AG04450 (cell line): ENCODE measurements at places on chromosomes 4 and X.
A peak's percentile ranks its signal among the peaks of the same experiment; 100 is the strongest.

- no peak for DNase-seq
These were observed 675.2 kb upstream of the INTU start for GRCh38 chr4:126957556-126957955.

- no peak for DNase-seq
These were observed at the start of gene PCDH19 for GRCh38 chrX:100409610-100410590. PCDH19 (minus strand) TSS chrX:100410273; CDS start chrX:100408597, 1,676 bp downstream.

GRCh38 chr4:156190615-156191014 is 236.9 kb upstream of the CTSO start:
- DNase-seq: peak; percentile 44

- no peak for DNase-seq
These were observed 131.1 kb upstream of the STIM2 start for GRCh38 chr4:26729547-26729946.

- no peak for DNase-seq
These were observed 15.7 kb downstream of the ADGRA3 start for GRCh38 chr4:22500128-22500611.

- no peak for DNase-seq
These were observed 29.3 kb upstream of the CXXC4 start for GRCh38 chr4:104524026-104524425.

DNA sequence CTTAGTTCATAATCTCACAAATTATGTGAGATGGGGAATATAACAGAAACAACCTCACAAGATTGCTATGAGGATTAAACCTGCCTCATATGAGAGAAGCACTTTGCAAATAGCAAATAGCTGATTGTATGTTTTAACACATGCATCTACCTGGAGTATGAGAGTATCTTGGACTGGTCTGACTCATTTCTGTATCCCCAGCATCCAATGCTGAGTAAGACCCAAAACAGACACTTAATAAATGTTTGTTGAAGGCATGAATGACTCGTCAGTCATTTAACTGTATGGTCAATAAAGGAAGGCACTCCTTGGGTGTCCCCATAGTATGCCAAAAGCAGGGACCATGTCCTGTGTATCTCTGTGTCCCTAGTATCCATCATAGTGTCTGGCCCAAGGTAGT is 350.9 kb upstream of the F9 start:
- no peak for DNase-seq

- peak; percentile 41 for DNase-seq
These were observed 64.1 kb downstream of the RLIM start for GRCh38 chrX:74550295-74550802.

DNA sequence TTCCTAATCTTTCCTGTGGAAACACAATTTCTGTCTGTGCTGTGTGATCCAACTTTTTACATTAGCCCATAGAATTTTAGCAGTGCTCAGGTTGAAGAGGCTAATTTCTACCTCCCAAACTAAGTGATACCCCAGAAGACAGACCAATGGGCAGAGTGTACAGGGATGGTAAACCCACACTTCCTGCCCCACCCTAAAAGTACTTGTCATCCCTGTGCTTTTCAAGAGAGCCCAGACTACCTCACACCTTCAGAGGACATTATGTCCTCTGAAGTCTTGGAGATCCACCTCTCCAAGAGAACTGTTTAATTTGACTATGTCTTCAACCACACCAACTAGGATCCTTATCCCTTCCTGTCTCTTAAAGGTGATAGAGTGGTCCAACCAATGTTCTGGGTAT is 82.0 kb upstream of the ACSL1 start:
- no peak for DNase-seq

GRCh38 chr4:2791518-2792395 is 1.1 kb upstream of the SH3BP2 start:
- no peak for DNase-seq

GRCh38 chrX:7158468-7158990 is 10.6 kb upstream of the PUDP start:
- no peak for DNase-seq

GRCh38 chr4:173145131-173145530 is 23.5 kb upstream of the GALNT7 start:
- DNase-seq: no peak

- DNase-seq: no peak
These were observed 22.5 kb upstream of the PRDX4 start for GRCh38 chrX:23644744-23645143.

GRCh38 chr4:2442175-2442993 is 23.6 kb downstream of the CFAP99 start:
- DNase-seq: no peak

DNA sequence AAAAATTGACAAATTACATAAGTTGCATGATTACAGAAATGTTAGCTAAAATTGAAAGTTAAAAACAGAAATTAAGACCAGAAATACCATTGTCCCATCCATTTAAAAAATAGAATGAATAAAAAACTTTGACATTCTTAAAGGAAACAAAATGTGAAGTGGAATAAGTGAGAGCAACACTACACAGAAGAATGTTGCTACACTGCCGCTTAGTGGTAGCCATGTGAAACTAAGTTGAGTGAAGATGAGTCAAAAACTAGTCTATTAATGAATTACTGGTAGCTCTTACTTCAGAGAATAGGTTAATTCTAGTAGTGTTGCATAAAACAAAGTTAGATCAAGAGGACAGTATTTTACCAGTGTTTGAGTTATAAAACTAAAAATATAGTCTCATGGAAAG is 571.0 kb upstream of the KLHL4 start:
- no peak for DNase-seq

DNA sequence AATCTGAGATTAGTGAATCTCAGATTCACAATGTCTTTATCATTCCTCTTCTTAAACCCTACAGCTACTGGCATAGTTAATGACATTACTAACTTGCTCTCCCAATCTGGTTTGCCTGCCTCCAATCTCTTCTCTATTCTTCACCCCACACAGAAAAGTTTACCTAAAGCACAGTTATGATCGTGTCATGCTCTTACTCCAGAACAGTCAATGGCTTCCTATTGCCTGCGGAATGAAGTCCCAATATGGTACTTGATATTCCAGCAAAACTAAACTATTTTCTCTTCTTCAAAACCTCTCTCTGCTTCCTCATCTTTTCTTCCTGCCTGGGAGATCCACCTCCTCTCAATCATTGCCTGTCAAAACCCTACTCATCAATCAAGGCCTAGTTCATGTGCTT is 3.4 kb upstream of the PRPS1 start:
- no peak for DNase-seq

GRCh38 chr4:47482326-47482725 is 2.7 kb upstream of the ATP10D start:
- DNase-seq: no peak

- DNase-seq: no peak
These were observed 167.8 kb upstream of the NAP1L5 start for GRCh38 chr4:88865466-88865865.

DNA sequence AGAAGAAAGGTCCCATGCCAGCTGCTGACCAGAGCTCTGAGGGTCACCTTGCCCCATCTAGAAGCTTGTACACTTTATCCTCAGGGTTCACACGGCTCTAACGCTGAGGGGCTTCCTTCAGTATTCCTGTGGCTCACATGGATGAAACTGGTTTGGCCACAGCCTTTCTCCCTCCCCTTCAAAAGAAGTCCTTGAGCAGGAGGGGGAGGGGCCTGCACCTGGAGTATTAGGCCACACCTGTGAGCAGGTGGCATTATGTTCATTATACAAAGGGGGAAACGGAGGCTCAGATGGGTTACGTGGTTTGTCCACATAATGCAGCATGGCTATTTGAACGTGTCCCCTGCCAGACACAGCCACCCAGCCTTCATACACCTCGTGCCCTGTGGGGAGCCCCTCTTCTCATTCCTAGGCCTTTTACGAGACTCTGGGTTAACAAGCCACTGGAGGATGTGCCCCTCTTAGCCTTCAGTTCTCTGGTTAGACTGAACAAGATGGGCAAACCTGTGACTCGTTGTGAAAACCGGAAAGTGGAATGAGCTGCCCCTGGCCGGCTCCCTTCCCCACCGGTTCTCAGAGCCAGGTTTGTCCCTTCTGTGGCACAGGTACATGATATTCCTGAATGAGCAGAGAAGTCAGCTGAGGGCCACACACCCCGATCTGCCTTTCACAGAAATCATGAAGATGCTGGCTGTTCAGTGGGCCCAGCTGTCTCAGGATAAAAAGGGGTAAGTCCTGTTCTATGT is 27.2 kb upstream of the JAKMIP1 start:
- DNase-seq: no peak

DNA sequence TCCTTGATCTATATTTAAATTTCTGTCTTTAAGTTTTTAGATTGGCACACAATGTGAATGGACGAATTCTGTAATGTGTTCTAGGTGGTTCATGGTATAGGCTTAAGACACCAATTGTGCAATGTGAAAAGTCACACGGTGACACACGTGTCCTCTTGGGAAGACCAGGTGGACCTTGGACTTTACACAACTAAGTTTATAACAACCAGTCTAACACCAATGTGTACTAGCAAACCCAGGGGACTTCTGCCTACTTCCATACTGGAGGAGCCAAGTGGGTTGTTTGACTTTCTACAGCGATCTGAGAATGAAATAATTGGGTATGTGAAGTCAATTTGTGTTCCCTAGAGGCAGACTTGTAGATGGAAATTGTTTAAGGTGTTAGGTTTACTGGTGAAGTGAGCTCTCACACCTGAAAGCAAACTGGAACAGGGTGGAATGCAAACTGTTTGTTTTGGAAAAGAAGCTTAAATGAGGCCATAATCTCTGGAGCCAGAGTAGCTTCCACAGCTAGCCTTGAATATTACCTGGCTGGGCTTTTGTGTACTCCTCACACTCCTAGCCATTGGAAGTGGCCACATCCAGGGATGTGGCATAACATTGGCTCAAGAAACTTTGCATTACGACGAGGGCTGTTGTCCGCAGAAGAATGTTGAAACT is 45.9 kb upstream of the WDR1 start:
- DNase-seq: no peak

DNA sequence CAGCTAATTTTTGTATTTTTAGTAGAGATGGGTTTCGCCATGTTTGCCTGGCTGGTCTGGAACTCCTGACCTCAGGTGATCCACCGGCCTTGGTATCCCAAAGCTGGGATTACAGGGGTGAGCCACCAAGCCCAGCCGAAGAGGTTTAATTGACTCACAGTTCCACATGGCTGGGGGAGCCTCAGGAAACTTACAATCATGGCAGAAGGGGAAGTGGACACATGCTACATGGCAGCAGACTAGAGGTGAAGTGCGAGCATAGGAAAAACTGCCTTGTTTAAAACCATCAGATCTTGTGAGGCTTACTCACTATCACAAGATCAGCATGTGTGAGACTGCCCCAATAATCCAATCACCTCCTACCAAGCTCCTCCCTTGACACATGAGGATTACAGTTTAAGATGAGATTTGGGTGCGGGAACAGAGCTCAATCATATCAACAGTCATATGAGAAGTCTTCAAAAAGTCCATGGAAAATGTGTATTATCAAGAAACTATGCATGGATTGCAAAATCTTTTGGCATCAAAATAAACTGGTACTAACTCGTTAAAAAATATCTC is 25.8 kb upstream of the RPL39 start:
- DNase-seq: no peak

- DNase-seq: no peak
These were observed 1.1 kb downstream of the RPS3A start for GRCh38 chr4:151100531-151100930.

DNA sequence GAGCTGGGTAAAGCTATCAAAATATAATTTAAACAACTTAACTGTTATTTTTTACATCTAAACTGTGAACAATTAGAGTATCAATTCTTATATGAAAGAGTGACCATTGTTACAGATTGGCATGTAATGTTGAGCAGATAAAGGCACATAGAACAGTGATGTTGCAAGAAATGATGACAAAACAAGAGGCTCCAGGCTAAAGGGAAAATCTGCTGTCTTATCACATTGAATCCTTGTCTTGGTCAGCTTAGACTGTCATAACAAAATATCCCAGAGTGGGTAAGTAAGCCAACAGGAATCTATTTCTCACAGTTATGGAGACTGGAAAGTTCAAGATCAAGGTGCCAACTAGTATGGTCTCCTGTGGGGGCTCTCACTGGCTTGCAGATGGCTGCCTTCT is 154.1 kb upstream of the PPP3CA start:
- no peak for DNase-seq

DNA sequence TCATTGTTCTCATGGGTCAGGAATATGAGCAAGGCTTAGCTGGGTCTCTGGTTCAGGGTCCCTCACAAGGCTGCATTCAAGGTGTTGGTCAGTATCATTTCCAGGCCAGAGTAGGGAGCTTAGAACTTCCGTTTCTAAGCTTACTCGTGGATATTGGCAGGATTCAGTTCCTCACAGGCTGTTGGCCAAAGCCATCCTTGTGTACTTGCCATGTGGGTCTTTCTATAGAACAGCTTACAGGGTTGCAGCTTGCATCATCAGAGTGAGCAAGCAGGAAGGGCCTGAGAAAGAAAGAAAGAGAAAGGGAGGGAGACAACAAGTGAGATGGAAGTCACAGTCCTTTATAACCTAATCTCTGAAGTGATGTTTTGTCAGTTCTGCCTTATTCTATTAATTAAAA is 5.1 kb upstream of the LIMCH1 start:
- no peak for DNase-seq

DNA sequence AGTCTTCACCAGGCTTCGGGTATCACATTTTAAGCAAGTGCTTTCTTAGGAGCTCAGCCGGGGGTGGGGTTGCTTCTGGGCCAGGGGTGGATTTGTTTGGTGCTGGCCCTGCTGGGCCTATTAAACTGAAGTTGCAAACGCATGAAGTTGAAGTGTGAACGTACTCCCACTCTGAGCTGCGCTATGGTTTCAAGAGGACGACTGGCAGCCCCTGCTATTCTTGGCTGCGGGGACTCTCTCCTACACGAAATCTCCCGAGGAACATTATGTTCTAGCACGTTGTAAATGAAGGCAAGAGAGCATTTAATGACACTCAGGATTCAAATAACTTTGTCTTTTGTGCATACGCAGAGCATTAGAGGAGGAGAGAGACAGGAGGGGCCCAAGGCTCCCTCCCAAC is 401.3 kb upstream of the BOD1L1 start:
- DNase-seq: no peak

DNA sequence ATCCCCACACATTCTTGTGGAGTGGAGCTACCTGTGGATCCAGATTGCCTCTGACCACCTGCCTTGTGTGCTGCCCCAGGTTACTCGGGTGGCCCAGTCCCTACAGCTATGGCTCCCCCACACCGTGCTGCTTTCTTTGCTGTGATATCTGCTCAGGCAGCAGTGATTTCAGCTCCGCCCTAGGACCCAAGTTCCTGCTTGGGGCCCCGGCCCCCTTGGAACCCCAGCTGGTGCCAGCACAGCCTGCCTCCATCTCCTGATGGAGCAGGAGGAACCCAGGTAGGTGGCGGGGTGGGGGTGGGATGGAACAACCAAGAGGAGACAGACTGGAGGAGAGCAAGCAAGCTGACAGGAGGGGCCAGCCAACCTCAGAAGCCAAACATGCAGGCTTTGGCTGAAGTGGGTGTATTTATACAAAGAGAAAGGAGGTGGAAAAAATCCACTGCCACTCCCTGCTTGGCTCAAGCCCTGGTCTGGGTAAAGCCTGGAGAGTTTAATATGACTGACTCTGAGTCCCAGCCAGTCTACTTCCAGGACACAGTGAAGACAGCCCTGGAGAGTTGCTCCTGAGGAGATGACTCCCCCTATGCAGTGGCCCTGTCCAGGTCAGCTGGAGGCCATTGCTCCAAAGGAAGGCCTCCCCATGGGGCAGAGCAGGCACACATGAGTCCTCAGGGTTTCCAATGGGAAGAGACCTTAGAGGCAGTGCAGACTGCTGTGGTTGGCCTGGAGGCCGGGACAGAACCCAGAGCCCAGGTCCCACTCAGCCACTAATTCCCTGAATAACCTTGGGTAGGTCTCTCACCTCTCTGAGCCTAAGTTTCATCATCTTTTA is 197.1 kb upstream of the MAMLD1 start:
- DNase-seq: no peak

- DNase-seq: no peak
These were observed 5.4 kb downstream of the DAPP1 start for GRCh38 chr4:99821918-99822503.

- DNase-seq: no peak
These were observed 49.2 kb downstream of the FHIP1A start for GRCh38 chr4:151458148-151458547.
